ENCODE measurements at places on chromosomes 6 and 20. TPM values are rescaled to one million over a fixed set of nuclear protein-coding genes. Genes with fewer than 3 reads are reported as not detected.

- DNase-seq, result no peak
These were observed 71.2 kb downstream of the PDE7B start for GRCh38 chr6:135922746-135923145.

DNA sequence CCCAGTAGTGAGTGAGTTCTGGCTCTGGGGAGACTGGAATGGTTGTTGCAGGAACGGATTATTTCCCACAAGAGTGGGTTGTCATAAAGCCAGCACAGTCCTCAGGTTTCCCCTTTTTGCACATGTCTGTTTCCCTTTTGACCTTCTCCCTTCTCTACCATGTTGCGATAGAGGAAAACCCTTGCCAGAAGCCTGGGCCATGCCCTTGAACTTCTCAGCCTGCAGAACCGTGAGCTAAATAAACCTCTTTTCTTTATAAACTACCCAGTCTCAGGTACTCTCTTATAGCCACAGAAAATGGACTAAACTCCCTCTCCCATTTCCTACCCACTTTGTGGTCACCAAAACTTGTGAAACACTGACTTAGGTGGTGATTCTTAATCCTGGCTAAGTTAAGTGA is 7.2 kb upstream of the PPP1R16B start:
- DNase-seq, result no peak

DNA sequence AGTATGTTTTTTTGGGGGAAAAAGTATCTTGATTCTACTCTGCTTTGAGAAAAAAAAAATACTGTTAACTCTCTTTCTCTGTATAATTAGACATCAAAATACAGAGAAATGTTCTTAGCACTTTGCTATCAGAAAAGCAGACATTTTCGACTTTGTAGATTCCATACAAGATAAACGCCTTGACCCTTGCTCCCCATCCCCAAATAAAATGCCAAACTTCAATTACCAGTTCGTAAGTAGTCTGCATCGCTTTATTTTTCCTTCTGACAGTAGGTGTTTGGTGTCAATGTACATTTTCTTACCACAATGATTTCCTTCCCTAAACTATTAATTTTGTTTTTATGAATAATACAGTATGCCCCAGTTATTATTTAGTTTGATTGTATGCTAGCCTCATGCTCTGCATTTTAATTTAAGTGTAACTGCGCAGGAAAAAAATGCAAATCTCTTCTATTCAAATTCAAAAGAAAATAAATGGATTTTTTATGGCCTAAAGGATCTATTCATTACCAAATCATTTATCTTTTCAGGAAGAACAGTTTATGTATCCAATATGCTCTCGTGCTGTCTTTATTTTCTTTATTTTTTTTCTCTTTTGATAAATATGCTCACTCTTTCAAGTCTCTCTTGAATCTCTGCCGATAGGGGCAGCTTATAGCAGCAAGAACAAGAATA is 84.8 kb upstream of the ZNF217 start:
- DNase-seq, result no peak

DNA sequence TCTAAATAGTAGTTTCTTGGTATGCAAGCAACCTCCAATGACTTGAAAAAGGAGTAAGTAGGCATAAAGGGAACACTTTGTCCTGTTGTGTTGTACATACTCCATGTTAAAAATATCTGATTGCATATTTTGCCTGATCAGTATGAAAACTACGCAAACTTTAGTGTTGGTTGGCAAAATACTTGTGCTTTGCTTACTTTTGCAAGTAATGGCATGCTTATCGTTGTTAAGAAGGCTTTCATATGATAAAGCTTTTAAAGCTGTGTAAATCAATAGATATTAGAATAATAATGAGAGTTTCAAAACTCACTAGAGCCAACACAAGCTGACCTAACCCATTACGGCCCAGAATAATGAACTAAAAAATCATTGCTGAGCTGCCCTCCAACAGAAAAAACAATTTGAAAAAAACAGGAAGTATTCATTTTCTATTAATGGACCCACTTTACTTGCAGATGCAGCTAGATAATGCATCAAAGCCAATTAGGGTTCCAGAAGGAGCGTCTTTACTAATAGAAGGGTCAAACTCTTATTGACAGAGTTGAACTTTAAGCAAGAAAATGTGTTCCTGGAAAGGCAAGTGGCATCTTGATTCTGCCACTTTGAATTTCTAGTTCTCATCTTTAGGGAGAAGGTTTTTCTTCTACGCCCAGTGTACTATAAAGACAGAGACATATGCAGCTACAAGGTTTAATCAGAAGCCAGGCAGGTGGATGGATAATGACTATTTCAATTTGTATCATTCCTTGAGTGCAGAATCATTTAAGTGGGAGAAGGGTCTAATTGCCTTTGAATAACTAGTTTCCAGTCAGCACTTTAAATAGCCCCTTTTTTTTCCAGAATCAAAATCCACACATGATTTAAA is 82.2 kb downstream of the SNAP25 start:
- DNase-seq, result no peak

Gene HMGA1
- total RNA-seq, result 63.1 TPM

GRCh38 chr6:69732640-69733039 is 64.2 kb downstream of the LMBRD1 start:
- DNase-seq, result no peak

Gene FAM184A
- total RNA-seq, result 0.40 TPM

Gene BMP7
- total RNA-seq, result not detected

Gene COX4I2
- not detected for total RNA-seq

DNA sequence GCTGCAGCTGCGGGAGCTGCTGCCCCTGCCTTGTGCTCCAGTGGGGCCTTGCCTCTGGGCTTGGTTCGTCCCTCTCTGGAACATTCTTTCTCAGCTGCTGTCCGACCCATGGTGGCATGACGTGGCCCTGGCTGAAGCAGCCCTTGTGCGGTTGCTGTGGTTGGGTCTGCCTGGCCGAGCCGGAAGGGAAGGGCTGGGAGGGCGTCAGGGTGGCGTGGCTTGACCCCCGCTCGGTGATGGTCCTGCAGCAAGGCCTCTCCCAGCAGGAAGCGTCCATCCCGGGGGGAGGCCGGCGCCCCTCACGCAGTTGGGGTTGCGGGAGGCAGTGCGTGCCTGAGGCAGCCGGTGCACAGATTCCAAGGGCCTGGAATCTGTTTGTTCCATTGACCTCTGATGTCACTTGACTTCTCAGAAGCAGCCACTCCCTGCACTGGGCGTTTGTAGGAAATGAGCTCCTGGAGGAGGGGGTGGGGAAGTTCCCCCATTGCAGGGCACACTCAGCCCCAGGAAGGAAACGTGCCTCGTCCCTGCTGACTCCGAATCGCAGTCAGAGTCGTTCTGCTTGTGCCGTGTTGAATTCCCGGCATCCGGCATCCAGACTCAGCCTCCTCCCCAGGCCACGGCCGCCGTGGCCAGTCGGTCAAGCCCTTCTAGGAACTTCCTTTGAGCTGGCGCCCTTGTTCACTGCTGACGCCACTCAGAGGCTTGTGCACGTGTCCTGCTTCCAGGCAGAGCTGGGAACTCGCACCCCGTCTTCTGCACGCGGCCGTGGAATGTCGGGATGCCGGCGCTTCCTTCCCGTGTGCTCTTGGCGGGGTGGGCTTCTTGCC is 9.7 kb upstream of the TNFRSF6B start:
- DNase-seq, result no peak

All from natural killer cell (primary cell).